Activated CD4-positive, alpha-beta T cell treated with anti-CD3 and anti-CD28 coated beads for 24 hours (primary cell): ENCODE measurements at places on chromosomes 3 and 15.

- no peak for DNase-seq
Observed at GRCh38 chr3:111362381-111363009, 179.5 kb upstream of the CD96 start.

GRCh38 chr3:185549651-185550111 is 2.7 kb downstream of the LIPH start:
- no peak for DNase-seq

DNA sequence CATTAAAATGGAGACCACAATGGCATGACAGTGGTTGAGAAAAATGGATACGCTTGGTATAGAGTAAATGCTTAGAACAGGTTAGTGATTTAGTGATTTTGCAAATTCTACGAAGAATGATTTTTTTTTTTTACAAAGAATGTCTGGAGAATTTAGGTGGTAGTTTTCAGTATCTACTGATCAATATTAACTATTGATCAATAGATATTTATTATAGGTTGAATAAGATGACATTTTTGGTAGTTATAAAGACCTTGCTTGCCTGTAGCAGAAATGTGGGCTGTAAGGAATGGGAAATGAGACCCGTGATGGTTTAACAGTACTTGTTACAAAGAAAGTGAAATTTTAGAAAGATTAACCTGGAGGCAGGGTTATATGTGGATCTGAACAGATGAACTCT is 137.5 kb downstream of the NR2F2 start:
- no peak for DNase-seq

GRCh38 chr3:68764554-68764953 is 167.8 kb downstream of the TAFA4 start:
- no peak for DNase-seq

- DNase-seq, result no peak
Observed at GRCh38 chr3:187104342-187104741, 35.0 kb downstream of the RPL39L start.

DNA sequence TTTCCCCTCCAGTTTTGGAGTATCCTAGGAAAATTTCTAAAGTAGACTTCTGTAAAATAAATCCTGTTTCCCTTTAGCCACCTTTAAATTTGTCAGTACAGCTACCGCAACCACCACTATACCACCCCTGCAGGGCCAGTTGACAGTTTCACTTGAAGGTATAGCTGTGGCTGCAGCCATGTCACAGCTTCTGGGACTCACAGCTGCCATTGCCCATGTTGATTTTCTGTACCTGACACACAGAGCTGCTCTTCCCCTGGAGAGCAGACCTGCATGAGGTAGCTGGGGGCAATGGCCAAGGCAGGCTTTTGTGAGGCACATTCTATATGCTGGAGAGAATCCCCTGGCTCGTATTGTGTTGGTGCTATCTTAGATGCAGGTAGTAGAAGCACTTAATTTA is 345.4 kb downstream of the LRTM1 start:
- no peak for DNase-seq

DNA sequence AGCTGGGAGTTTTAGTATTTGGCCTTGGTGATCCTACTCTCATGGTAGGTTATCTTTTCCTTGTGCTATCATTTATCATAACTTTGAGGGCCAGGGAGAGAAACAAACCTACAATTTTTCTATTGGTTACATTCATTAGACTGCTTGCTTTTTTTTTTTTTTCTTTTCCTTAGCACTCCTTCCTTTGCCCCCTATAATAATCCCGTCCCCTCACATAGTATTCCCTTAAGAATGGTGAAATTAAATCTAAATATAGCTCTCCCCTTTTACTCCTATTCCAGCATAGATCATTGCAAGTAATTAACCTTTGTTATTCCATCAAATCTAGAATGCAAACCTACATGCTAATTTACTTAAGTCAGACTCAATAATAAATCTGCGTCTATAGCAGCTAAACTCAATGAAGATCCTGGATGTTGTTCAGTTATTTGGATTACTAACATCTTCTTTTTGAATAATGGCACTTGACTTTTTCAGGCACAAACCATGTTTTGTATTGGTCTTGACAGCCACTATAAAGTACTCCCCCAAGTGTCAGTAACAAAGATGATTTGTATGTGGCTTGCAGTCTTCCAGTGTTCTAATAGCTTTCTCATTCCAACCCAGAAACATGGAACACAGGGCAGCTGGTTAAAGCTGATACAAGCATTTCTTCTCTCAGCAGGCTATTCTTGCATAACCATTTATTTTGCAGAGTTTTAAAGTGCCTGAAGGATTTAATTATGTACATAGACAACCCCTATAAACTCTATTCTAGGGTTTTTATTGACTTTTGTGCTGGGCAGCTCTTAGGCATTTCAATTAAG is 420.6 kb downstream of the MECOM start:
- DNase-seq, result no peak

GRCh38 chr15:96273317-96274086 is 57.0 kb upstream of the NR2F2 start:
- no peak for DNase-seq

GRCh38 chr15:85889956-85890619 is 95.4 kb upstream of the KLHL25 start:
- no peak for DNase-seq

GRCh38 chr3:184322731-184323487 is 8.5 kb downstream of the EIF4G1 start:
- DNase-seq, result no peak

- DNase-seq, result no peak
Observed at GRCh38 chr15:50953302-50953701, 44.8 kb downstream of the AP4E1 start.

DNA sequence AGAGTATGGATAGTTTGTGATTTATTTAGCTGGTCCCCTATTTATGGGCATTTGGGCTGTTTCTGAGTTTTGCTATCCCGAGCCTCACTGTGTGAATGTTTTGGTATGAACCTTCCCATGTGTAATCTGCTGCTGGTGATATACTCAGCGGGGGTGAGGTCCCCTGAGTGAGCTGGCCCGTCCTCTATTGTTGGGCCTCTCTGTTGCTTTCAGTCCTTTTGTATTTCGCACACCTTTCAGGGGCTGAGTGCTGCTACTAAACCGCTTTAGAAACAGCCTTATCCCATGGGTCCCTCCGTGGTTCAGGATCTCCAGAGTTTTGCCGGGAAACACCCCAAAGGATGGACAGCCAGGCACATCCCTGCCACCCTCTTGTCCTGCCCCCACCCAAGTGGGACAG is 94.5 kb downstream of the WNT7A start:
- DNase-seq, result no peak

DNA sequence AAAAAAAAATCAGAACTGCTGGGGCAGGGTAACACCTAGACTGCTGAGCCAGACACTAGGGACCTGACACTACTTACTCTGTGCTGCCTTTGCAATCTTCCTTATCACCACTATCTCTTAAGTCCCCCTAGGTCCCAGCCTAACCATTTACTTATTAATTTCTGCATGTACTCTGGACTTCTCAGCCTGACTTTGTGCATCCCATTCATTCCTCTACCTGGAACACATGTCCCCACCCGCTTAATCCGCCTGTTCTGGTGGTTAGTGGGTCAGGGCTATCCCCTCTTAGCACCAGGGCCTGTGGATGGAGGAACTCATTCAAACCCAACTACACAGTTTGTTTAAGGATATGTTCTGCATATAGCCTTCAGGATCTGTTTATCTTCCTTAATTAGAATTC is 5.0 kb upstream of the CACNA1D start:
- DNase-seq, result no peak

GRCh38 chr15:66713843-66714508 is 11.9 kb downstream of the SMAD6 start:
- DNase-seq, result no peak

DNA sequence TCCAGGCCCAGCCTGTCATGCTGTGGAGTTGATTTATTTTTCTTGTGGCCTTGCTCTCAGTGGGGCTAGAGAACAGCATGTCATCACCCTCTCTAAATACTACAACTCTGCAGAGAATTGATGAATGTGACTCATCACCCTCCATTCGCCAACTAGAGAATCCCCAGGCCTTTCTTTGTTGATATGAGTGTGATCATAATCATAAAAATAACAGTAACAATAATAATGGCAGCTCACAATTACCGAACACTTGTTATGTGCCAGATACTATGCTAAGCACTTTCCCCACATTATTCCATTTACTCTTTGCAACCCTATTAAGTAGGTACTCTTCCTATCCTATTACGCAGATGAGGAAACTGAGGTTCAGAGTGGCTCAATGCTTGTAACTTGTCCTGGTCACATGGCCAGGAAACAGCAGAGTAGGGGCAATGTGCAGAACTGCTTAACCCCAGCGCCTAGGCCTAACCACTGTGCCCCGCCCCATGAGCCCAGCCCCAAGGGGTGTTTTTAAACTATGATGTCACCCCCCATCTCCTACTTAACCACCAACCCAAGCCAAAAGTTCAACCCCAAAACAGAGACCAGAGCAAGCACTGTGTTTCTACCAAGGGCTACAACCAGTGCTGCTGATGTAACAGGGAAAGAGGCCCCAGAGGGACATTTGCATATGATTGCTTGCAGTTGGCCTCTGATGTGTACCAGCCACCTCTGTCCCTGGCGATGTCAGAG is 104.5 kb downstream of the ADCY5 start:
- DNase-seq, result no peak

- no peak for DNase-seq
Observed at GRCh38 chr3:142724682-142725356, 985 bp downstream of the TRPC1 start.

DNA sequence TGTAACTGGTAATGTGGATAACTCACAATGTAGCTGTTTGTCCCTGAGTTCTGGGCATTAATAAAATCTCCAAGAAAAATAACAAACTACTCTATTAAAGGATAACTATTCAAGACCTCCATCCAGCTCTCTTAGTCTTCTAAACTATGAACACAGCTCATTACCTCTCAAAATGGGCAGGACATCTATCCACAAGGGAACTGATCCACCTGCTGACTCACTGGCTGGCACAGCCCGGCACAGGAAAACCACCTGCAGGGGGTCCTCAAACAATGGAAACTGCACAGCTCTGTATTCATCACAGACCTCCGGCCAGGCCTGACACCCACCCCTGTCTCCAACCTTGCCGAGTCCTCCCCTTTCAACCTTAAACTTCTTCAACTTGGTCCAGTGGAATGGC is 255.4 kb downstream of the TJP1 start:
- no peak for DNase-seq
